A673 (cell line): ENCODE measurements at places on chromosomes 2 and 18. TPM values are rescaled to one million over a fixed set of nuclear protein-coding genes. Genes with fewer than 3 reads are reported as not detected.
A peak's percentile ranks its signal among the peaks of the same experiment; 100 is the strongest.

Gene MCM6
- total RNA-seq, result 101 and 111 TPM in 2 replicates

Gene SLC16A14
- 2.2 and 3.0 TPM in 2 replicates for total RNA-seq

Gene SERPINB3
- not detected in 2 replicates for total RNA-seq

Gene ANKRD30BL
- 0.97 and 2.2 TPM in 2 replicates for total RNA-seq

Gene LIPG
- 5.8 and 8.4 TPM in 2 replicates for total RNA-seq

Gene CABYR
- 7.9 and 11.5 TPM in 2 replicates for total RNA-seq

Gene RUFY4
- 0.26 and 1.3 TPM in 2 replicates for total RNA-seq

Gene ABCG8
- total RNA-seq, result not detected in 2 replicates

Gene CMPK2
- 3.3 and 4.6 TPM in 2 replicates for total RNA-seq

Gene FAM228B
- 6.8 and 11.3 TPM in 2 replicates for total RNA-seq

Gene PRSS56
- not detected in 2 replicates for total RNA-seq

DNA sequence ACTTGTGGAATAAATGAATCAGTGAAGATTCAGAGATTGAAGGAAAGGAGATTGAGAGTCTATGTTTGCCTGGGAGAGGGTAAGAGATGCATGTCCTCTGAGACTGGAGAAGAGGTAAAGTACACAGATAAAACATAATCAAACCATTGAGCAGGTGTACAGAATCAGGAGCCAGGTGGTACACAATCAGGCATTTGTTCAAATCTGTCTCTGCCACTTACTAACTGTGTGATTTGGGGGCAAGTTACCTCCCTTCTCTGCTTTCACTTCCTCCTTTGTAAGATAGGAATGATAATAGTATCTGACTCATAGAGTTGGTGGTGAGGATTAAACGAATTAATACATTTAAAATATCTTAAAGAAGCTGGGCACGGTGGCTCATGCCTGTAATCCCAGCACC lies 94.0 kb downstream of the CDK15 start:
- H3K36me3 ChIP-seq, result no peaks in the 10 kb centered on the region
- H3K4me1 ChIP-seq, result no peaks in the 10 kb centered on the region
- peak; percentile 41 for DNase-seq
- H3K4me3 ChIP-seq, result no peak overlapping the region

GRCh38 chr2:221568299-221568698 lies 3.8 kb downstream of the EPHA4 start:
- H3K27me3 ChIP-seq, result no peaks in the 10 kb centered on the region
- H3K4me3 ChIP-seq, result no peak overlapping the region
- H3K36me3 ChIP-seq, result peaks cover 4% of the 10 kb centered on the region
- no peak overlapping the region for H3K27ac ChIP-seq
- H3K4me1 ChIP-seq, result peaks cover 21% of the 10 kb centered on the region

GRCh38 chr2:120253021-120253882 lies 600 bp downstream of the RALB start:
- H3K4me1 ChIP-seq, result peaks cover 18% of the 10 kb centered on the region
- H3K27me3 ChIP-seq, result no peaks in the 10 kb centered on the region
- peak overlapping the region; percentile 74 for H3K27ac ChIP-seq
- no peaks in the 10 kb centered on the region for H3K36me3 ChIP-seq
- H3K4me3 ChIP-seq, result peak overlapping the region; percentile 78

DNA sequence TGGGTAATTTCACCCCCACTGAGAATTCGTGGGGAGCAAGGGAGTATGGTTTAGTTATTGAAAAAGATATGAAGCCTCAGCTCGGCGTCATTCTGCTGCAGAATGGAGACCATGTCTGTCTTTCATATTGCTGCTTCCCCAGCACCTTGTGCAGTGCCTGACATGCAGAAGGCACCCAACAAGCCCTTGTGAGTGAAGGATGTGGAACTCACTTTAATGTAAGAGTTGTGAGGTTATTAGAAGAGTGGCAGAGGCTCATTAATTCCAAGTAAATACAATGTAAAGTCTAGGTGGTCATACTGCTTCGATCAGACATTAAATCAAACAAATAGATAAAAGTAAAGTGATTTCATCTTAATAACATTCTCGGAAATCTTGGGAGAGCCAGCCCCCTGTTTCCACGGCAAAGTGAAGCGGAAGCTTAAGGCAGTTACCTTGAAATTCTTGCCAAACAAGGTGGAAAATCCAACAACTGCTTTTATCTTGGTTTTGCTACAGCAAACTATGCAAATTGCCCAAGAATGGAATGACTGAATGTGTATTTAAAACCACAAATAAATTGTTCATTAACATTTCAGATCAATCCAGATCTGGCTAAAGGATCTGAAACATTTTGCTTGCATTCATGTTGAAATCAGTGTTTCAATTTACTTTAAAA lies 9.6 kb downstream of the CFAP221 start:
- no peak for DNase-seq
- H3K27ac ChIP-seq, result no peak overlapping the region
- no peaks in the 10 kb centered on the region for H3K27me3 ChIP-seq
- H3K36me3 ChIP-seq, result no peaks in the 10 kb centered on the region
- no peak overlapping the region for H3K4me3 ChIP-seq
- peaks cover 3% of the 10 kb centered on the region for H3K4me1 ChIP-seq

- no peak overlapping the region for H3K27ac ChIP-seq
- H3K4me3 ChIP-seq, result no peak overlapping the region
- H3K27me3 ChIP-seq, result no peaks in the 10 kb centered on the region
- H3K4me1 ChIP-seq, result peaks cover 3% of the 10 kb centered on the region
- peak; percentile 85 for DNase-seq
These were observed 11.6 kb upstream of the OLA1 start for GRCh38 chr2:174259981-174260380.

- H3K4me3 ChIP-seq, result no peak overlapping the region
- no peak for DNase-seq
- H3K27me3 ChIP-seq, result no peaks in the 10 kb centered on the region
- H3K27ac ChIP-seq, result peak overlapping the region; percentile 81
- peaks cover 57% of the 10 kb centered on the region for H3K4me1 ChIP-seq
These were observed 78.0 kb upstream of the DNMT3A start for GRCh38 chr2:25419678-25420242.

GRCh38 chr2:36792951-36793350 lies 96.4 kb downstream of the VIT start:
- no peaks in the 10 kb centered on the region for H3K27me3 ChIP-seq
- DNase-seq, result no peak
- H3K4me3 ChIP-seq, result no peak overlapping the region

DNA sequence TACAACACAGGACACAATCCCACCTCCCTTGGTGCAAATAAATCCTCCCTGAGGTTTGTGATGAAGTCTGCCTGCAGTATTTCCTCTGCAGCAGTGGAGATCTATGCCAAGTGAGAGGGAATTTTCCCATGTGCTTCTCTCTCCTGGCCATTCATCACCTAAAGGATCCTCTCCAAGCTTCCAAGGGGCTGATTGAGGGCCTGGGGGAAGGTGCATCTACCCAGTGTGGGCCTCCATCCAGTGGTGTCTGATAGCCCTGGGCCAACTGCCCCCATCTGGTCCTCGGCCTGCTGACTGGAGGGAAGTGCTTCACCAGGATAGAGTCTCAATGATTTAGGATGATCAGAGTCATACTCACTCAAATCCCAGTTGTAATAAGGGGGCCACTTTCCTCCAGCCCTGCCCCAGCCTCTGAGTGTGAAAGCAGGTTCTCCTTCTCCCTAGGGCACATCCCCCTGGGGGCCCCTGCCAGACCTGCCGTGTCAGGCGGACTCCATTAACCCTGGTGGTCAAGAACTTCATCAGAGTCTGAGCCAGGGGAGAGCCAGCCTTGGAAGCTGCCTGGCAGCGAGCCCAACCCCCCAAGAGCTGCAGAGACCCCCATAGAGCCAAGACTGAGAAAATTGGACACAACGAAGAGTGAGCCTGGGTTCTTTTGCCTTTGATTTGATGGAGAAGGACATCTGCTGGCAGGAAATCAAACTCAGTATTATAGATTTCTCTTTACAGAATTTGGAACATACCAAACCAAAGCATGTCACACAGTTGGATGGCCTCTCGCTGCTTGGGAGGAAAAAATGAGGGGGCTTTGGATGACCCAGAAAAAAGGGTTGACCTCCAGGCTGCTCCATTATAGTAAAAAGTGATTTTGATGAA lies 509.6 kb downstream of the CMPK2 start:
- H3K4me3 ChIP-seq, result no peak overlapping the region
- H3K27me3 ChIP-seq, result no peaks in the 10 kb centered on the region
- H3K4me1 ChIP-seq, result peaks cover 12% of the 10 kb centered on the region
- DNase-seq, result peak; percentile 31
- H3K27ac ChIP-seq, result no peak overlapping the region
- no peaks in the 10 kb centered on the region for H3K36me3 ChIP-seq

GRCh38 chr2:238802957-238803356 lies 44.9 kb upstream of the TWIST2 start:
- no peak overlapping the region for H3K4me3 ChIP-seq
- DNase-seq, result no peak
- H3K27ac ChIP-seq, result no peak overlapping the region
- peaks cover 71% of the 10 kb centered on the region for H3K27me3 ChIP-seq
- H3K36me3 ChIP-seq, result no peaks in the 10 kb centered on the region

- H3K27me3 ChIP-seq, result no peaks in the 10 kb centered on the region
- no peak overlapping the region for H3K27ac ChIP-seq
- peak; percentile 39 for DNase-seq
These were observed 26.0 kb downstream of the CTAGE1 start for GRCh38 chr18:22391407-22392345.

DNA sequence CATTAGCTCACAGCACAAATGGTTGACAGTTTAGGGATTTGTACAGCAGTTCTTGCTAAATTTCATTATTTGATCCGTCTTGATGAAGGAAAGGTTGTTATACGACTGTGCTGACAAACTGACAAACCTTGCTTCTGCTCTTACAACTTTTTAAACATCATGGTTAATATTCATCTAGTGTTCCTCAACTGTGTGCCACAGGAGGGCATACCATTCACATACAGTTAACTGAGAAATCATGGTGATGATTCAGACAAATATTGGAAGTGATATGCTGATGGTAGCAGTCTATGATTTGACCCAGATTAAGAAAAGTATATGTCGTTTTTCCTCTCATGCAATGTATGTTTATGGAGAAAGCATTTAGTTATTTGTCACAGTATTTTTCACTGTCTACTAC lies 129.8 kb upstream of the FSIP2 start:
- H3K4me3 ChIP-seq, result no peak overlapping the region
- DNase-seq, result peak; percentile 3
- no peaks in the 10 kb centered on the region for H3K4me1 ChIP-seq
- no peaks in the 10 kb centered on the region for H3K36me3 ChIP-seq
- no peak overlapping the region for H3K27ac ChIP-seq
- no peaks in the 10 kb centered on the region for H3K27me3 ChIP-seq

DNA sequence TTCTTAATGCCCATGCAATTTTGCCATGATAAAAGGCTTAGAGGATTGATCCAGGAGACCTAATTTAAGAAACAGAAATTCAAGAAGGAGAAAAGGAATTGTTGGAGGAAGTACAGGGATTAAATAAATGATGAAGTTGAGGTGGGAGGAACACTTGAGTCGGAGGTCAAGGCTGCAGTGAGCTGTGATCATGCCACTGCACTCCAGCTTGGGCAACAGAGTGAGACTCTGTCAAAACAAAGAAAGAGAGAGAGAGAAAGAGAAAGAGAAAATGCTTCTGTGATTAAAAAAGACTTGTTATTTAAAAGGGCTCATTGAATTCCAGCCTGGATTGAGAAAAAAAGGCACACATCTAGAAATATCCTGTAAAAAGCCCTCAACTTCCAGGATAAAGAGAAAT lies 123.2 kb downstream of the B3GNT2 start:
- H3K4me3 ChIP-seq, result no peak overlapping the region
- no peaks in the 10 kb centered on the region for H3K36me3 ChIP-seq
- no peaks in the 10 kb centered on the region for H3K4me1 ChIP-seq
- no peak for DNase-seq

- DNase-seq, result no peak
- no peaks in the 10 kb centered on the region for H3K4me1 ChIP-seq
- H3K27me3 ChIP-seq, result no peaks in the 10 kb centered on the region
- no peaks in the 10 kb centered on the region for H3K36me3 ChIP-seq
- no peak overlapping the region for H3K27ac ChIP-seq
These were observed 21.9 kb upstream of the CHRNA1 start for GRCh38 chr2:174786066-174786725.

DNA sequence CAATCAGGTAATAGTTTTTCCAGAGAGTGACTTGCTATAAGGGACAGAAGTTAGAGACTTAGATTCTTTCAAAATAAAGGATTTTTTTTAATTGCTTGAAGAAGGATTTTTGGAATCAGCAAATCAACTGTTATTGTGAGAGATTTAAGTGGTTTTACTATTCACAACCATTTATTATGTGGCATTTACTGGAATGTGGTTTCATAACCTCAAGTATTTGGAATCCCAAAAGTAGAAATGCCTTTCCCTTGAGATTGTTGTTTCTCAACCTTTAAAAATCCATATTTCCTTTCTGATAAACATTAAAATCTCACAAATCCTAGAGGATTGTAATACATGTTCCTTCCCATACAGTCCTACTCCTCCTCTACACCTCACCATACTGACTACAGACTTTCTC lies 5.0 kb downstream of the TANK start:
- H3K27ac ChIP-seq, result no peak overlapping the region
- peaks cover 9% of the 10 kb centered on the region for H3K4me1 ChIP-seq
- H3K27me3 ChIP-seq, result no peaks in the 10 kb centered on the region
- peaks cover 16% of the 10 kb centered on the region for H3K36me3 ChIP-seq
- H3K4me3 ChIP-seq, result no peak overlapping the region

DNA sequence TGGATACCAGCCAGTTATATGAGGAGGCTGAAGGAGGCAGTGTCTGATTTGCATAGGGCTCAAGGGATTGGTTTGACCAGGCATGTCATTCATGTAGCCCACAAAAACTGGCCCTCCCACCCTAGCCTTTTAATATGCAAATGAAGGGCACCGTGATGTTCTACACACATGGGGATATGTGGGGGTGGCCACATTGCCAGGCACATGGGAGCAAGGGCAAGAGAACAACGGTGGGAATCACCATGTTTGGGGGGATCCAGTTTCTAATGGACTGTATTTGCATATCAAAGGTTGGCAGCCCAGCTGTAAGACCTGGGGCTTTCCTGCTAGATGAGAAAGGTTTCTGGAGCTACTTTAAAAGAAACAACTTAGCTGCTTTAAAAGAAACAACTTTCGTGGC lies 65.1 kb upstream of the SLC25A52 start:
- no peaks in the 10 kb centered on the region for H3K27me3 ChIP-seq
- no peak overlapping the region for H3K4me3 ChIP-seq
- H3K27ac ChIP-seq, result no peak overlapping the region
- no peak for DNase-seq
- peaks cover 3% of the 10 kb centered on the region for H3K36me3 ChIP-seq

GRCh38 chr2:232420463-232421188 lies 14.0 kb downstream of the ALPG start:
- H3K27me3 ChIP-seq, result peaks cover 66% of the 10 kb centered on the region
- no peak for DNase-seq
- peak overlapping the region; percentile 31 for H3K4me3 ChIP-seq
- no peaks in the 10 kb centered on the region for H3K36me3 ChIP-seq

GRCh38 chr18:54558609-54559585 lies 32.1 kb upstream of the DYNAP start:
- H3K36me3 ChIP-seq, result no peaks in the 10 kb centered on the region
- DNase-seq, result peak; percentile 12
- H3K4me3 ChIP-seq, result no peak overlapping the region
- no peak overlapping the region for H3K27ac ChIP-seq
- no peaks in the 10 kb centered on the region for H3K27me3 ChIP-seq
- H3K4me1 ChIP-seq, result no peaks in the 10 kb centered on the region

GRCh38 chr2:46294176-46294836 lies 2.9 kb upstream of the EPAS1 start:
- peaks cover 26% of the 10 kb centered on the region for H3K4me1 ChIP-seq
- no peak overlapping the region for H3K27ac ChIP-seq
- H3K4me3 ChIP-seq, result no peak overlapping the region
- DNase-seq, result no peak
- no peaks in the 10 kb centered on the region for H3K36me3 ChIP-seq
- peaks cover 67% of the 10 kb centered on the region for H3K27me3 ChIP-seq

- no peak overlapping the region for H3K4me3 ChIP-seq
- no peak overlapping the region for H3K27ac ChIP-seq
- peak; percentile 91 for DNase-seq
- H3K27me3 ChIP-seq, result no peaks in the 10 kb centered on the region
- no peaks in the 10 kb centered on the region for H3K36me3 ChIP-seq
These were observed 3.5 kb downstream of the OSBPL6 start for GRCh38 chr2:178197791-178198190.
